Lower lobe of right lung (tissue), 2 donors: ENCODE measurements at places on chromosomes 2 and 18.

- DNase-seq = no peak
Measured at GRCh38 chr18:9000733-9001132, 101.8 kb upstream of the NDUFV2 start.

DNA sequence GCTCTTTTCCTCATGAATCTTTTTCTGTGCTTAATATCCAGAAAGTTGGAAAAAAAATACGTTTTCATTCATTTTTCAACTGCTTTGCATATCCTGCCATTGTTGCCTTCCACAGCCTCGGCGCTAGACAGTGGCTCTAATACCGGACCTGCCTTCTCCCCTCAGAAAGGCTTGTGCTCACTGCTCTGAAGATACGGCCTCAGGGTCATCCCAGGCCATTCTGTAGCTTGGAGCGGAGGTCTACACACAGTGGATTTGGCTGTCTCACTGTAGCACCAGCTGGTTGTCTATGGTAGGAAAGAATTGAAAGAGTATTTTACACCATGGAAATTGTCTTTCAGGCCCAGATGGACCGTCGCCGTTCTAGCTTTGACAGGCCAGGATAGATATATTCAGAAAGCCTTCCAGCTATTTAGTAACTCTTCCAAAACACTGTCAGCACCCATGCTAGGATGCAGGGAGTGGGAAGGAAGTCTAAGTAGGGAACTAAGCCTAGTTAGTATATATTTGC lies 242.0 kb downstream of the TMEM182 start:
- no peak for DNase-seq

GRCh38 chr2:135709992-135710391 lies 31.7 kb upstream of the UBXN4 start:
- peak; percentile 54 for DNase-seq

GRCh38 chr18:69949538-69949936 lies 1.9 kb upstream of the CD226 start:
- no peak for DNase-seq

DNA sequence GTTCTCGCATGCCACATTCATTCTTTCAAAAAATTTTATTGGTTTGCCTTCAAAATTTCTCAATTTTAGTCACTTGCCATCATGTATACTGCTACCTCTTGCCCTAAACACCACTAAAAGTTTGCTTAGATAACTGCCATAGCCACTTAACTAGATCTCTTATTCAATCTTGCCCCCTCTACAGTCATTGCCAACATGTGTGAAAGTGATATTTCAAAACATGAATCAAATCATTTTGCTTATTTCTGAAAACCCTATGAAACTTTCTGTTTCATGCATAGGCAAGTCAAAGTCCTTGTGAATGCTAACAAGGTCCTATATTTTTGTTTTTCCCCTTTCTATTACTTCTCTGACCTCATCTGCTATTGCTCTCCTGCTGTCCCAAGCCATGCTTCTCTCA lies 397.1 kb downstream of the KCNJ3 start:
- no peak for DNase-seq

- no peak for DNase-seq
Measured at GRCh38 chr2:46696966-46697829, 217.8 kb downstream of the TMEM247 start.

DNA sequence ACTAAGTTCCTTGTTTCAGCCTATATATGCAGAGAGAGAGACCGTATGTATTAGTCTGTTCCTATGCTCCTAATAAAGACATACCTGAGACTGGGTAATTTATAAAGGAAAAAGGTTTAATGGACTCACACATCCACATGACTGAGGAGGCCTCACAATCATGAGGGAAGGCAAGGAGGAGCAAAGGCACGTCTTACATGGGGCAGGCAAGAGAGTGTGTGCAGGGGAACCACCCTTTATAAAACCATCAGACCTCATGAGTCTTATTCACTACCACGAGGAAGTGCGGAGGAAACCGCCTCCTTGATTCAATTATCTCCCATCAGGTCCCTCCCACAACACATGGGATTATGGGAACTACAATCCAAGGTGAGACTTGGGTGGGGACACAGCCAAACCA lies 73.8 kb downstream of the TMEM18 start:
- no peak for DNase-seq
